ENCODE measurements at places on chromosomes 12 and 14. TPM values are rescaled to one million over a fixed set of nuclear protein-coding genes. Genes with fewer than 3 reads are reported as not detected.

KCNH5 gene
- total RNA-seq = 0.33 TPM

ACOT4 gene
- total RNA-seq = 2.8 TPM

GRCh38 chr12:103166949-103167348, 209.5 kb downstream of the ASCL1 start:
- no peaks in the 10 kb centered on the region for H3K36me3 ChIP-seq
- H3K27ac ChIP-seq = no peak overlapping the region
- H3K4me3 ChIP-seq = no peak overlapping the region
- DNase-seq = no peak

- no peak overlapping the region for H3K4me3 ChIP-seq
- no peaks in the 10 kb centered on the region for H3K4me1 ChIP-seq
- H3K27ac ChIP-seq = no peak overlapping the region
Observed at GRCh38 chr14:84643446-84643845, 886.5 kb upstream of the FLRT2 start.

DNA sequence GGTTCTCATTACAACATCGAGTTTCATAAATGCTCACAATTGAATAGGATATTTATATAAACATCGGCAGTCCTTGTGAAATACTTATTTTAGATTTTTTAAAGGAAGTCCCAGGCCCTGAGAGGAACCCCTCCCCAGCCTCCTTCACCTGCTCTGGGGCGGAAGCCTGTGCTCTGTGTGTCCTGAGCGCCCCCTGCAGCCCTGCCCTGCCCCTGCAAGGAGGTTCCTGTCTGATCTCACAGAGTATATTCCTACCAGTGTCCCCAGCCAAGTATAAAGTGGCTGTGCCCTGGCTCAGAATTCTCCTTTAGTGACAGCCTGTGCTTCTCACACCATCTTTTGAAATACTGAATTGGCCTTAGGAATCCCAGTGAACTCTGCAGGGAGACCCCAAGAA, 659.5 kb downstream of the TMEM121 start:
- no peak overlapping the region for H3K4me3 ChIP-seq
- no peaks in the 10 kb centered on the region for H3K36me3 ChIP-seq
- no peaks in the 10 kb centered on the region for H3K27me3 ChIP-seq
- H3K4me1 ChIP-seq = no peaks in the 10 kb centered on the region
- no peak overlapping the region for H3K27ac ChIP-seq

DNA sequence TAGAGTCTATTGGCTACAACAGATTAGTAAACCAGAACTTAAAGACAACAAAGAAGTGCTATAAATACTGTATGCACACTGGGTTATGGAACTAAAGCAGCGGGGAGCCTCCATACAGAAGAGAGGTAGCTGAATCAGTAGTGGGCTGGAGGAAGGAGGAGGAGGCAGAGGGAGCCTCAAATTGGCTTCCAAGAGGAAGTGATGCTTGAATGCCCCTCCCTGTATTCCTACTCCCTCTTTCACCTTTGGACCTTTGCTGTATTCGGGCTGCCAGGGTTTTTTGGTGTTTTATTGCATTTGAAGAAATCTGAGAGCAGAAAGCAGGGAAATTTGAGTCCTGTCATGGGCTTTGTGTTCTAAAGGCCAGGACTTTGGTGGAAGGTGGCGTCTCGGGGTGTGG, 104.0 kb upstream of the PTPRB start:
- H3K27ac ChIP-seq = no peak overlapping the region
- H3K4me3 ChIP-seq = no peak overlapping the region

All from breast epithelium (tissue), 4 donors.